ENCODE measurements at places on chromosomes 5 and 9.

DNA sequence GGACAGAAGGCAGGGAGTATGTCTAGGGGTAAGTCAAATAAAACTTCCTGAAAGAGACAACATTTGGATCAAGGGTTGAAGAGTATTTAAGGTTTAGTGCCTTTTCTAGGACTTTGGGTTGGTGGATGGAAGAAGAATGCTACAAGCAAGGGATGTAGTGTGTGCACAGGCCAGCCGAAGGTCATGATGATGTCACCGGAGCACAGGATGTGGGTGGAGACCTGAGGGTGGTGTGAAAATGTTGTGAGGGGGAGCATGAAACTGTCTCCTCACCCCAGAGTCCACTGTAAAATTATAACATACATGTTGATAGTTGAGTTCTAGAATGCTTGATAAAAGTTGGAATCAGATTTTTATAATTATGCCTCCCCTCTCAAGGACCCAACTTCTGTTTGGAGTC, 553.3 kb upstream of the SGCD start:
- DNase-seq: no peak

DNA sequence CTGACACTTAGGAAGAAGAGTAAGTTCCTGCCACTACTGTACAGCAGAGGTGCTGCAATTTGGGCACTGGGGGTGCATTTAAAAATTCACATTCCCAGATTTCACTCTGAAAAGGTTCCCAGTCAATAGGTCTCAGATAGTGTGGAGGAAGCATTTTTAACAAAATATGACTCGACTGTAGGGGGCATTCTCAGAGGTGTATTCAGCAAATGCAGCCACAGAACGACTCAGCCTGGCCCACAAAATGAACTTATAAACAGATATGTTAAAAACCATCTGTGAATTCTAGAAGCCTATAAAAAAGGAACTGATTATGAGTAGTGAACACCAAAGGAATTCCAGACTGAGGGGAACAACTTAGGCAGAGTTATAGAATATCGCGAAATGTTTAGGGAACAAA, 31.1 kb downstream of the MLLT3 start:
- DNase-seq: peak; percentile 17

- no peak for DNase-seq
Measured at GRCh38 chr5:78268356-78268755, 26.1 kb downstream of the AP3B1 start.

DNA sequence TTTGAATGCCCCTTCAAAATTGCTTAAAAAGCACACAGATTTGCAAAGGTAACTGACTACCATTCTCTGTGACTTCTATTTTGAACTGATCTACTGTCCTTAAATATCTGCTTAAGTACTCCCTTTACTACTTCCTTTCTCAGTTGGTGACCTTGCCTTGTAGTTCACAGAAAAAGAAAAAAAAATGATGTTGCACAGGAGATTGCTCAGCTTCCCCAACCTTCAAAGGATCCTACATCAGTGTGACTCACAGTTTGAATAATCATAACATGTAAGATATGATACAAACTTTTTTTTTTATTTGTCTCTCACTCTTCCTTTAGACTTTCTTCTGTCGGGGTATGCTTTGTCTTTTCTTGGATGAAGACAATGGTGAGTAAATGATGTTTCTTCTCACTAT, 1029.6 kb downstream of the CDH12 start:
- DNase-seq: peak; percentile 41

DNA sequence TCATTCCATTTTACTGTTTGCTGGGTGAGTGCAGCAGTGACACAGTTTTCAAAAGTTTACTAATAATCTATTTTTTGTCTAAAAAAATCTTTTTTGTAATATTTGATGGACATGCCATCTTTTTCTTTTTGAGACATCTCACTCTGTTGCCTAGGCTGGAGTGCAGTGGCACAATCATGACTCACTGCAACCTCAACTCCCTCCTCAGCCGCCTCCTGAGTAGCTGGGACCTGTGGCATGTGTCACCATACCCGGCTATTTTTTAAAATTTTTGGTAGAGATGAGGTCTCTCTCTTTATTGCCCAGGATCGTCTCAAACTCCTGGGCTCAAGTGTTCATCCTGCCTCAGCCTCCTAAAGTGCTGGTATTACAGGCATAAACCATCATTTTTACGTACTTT, 86.0 kb downstream of the KDM4C start:
- no peak for DNase-seq

All from fibroblast of mammary gland (primary cell).